ENCODE measurements at places on chromosomes 5 and 9.
A peak's percentile ranks its signal among the peaks of the same experiment; 100 is the strongest.

DNA sequence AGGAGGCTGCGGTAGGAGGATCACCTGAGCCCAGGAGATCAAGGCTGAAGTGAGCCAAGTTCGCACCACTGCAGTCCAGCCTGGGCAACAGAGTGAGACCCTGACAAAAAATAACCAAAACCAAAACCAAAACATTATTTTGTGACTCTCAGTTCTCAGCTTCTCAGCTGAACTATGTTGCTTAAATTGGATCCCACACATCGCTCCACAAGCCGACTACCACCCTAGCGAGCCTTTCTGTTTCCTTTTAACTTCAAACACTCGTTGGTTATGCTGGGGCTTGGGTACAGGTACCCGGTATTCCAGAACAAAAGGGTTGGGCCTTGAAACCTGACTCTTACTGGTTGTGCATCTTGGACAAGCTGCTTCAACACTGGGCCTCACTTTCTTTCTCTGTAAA lies 3.8 kb upstream of the PTGS1 start:
- DNase-seq: no peak

GRCh38 chr9:93072383-93072795 lies 13.9 kb downstream of the SUSD3 start:
- DNase-seq: no peak

- DNase-seq: peak; percentile 40
These were observed 12.4 kb downstream of the PTTG1 start for GRCh38 chr5:160434022-160434531.

DNA sequence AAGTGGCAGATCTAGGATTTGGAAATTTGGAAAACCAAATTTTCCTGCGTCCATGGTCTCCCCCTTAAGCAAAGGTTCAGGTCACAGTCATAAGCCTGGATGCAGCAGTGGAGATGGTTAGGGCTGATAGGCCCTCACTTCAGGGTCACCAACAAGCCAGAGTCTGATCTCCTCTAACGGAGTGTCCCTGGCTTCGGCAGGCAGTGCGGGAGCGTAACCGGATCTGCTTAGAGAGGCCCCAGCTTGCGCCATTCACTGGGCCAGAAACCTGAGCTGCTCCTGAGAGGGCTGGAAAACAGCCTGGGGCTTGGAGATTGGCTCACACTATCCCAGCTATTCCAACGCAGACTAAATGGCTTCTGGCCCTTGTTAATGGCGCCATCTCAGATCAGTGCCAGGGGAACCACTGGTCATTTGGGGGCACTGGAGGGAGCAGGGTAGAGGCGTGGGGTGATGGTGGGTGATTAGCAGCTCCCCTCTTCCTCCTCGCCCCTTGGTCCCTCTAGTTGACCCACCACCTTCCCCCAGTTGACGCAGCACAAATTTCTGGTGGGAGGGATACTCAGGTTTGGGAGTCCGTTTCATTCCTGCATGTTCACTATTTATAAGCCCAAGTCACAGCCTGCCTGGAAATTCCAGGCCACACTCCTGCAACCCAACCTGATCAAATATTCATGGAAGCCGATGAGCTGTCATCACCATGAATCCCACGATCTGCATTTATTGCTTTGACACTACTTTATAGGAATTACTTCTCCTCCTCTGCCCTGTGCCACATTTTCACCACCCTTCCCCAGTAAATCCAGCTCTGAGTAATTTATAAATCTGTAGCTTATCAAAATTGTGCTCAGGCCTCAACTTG lies 134.6 kb upstream of the CPEB4 start:
- no peak for DNase-seq

DNA sequence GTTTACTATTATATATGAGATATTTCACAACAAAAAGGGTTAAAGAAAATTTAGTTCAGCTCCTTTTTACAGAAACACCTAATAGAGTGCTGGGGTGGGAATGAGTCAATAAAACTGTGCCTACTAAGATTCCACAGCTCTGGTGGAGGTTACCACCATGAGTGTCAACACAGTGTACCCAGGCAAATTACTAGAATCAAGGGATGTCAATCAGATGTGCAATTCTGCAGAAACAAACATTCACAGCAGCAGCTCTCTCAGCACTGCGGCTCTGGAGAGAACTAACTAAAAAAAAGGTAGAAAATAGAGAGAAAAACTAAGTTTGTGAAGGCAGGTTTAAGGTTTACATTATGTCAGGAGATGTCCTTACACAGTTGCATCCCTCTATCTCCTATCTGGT lies 1313.0 kb downstream of the MAT2B start:
- no peak for DNase-seq

DNA sequence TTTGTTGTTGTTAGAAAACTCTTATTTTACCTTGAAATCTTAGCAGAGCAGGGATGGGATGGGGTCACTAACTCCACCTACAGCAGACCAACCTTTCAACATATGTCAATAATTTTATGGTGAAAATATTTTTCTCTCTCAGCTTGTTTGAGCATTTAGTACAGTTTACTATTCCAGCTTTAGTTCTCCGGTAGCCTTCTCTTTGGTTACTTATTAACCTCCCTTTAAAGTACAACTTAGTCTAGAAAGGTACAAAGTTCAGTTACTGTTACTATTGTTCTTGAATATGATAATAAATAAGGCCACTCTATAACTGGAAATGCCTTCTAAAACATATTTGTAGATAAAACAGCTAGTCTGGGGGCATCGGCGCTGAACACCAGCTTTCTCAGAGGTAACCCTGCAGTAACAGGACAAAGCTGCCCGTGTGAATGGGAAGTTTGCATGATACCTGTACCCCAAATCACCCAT lies 233.3 kb downstream of the PCSK1 start:
- no peak for DNase-seq

GRCh38 chr5:151870820-151871219 lies 53.8 kb downstream of the GLRA1 start:
- no peak for DNase-seq

DNA sequence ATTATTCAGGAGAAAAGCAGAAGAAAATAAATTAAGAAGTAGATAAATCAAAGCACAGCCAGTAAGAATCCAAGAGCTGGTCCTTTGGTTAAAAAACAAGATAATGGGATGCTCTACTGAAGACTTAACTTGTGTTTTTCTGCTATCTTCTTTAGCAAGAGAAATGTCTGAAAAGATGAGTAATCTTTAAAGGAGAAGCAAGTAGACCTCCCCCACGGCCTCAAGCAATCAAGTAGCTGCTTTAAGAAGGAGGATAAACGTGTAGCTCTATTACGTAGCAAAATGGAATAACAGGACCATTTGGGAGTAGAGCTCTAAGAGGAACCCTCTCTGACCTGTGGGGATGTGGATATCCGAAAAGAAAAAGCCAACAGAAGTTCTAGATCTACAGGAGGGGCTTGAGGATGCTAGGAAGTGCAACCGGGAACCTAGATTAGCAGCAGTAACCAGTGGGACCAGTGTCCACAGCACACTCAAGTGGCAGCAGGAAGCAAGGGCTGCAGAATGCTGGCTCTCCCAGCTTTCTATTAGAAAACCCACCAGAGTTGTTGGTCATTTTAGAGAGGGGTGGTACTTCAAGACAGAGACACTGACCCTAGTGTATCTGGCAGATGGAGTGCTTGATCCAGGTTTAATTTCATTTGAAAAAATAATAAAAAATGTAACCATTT lies 185.4 kb downstream of the GABBR2 start:
- DNase-seq: no peak

GRCh38 chr5:113057557-113057984 lies 81.0 kb downstream of the DCP2 start:
- no peak for DNase-seq

All from progenitor cell of endocrine pancreas (in vitro differentiated cells).